Suppressor macrophage treated with lipopolysaccharide for 4 hours (primary cell): ENCODE measurements at places on chromosomes 16 and 17.

DNA sequence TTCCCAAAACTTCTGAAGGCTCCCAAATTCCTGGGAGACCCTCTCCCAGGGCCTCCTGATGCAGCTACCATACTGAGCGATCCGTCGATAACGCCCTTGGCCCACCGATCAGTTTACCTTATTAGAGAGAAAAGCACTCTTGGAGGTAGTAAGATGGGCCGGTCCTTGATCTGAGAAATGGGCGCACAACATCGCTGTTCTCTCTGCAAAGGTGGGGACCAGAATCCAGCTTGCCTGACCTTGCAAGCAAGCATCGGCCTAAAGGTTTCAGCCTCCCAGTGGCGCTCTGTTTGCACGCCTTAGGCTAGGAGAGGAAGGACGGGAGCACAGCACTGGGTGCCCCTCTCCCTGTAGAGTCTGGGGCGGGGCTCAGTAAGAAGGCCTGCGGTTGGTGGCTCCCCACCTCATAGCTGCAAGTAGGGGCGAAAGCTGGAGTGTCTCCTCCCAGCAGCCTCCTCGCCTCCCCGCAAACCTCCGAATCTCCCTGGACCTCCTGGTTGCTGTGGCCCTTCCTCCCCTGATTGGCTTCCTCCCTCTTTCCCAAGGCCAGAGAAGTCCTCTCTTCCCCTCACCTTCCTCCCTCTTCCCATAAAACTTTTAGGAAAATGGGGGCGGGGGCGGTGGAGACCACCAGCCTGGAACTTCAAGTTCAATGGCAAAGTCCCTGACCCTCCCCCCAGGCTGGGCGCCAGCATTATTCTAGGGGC is at the start of gene PRAC1:
TSS of gene PRAC1 (minus strand) at position 318 of the 707 bp plus-strand sequence. CDS start at position 192, 126 bp downstream.
- DNase-seq = no peak

- DNase-seq = peak; percentile 99
These were observed 12.3 kb downstream of the COPZ2 start for GRCh38 chr17:48025040-48025903.

- DNase-seq = peak; percentile 94
These were observed 8.8 kb upstream of the GJD3 start for GRCh38 chr17:40373324-40373723.

DNA sequence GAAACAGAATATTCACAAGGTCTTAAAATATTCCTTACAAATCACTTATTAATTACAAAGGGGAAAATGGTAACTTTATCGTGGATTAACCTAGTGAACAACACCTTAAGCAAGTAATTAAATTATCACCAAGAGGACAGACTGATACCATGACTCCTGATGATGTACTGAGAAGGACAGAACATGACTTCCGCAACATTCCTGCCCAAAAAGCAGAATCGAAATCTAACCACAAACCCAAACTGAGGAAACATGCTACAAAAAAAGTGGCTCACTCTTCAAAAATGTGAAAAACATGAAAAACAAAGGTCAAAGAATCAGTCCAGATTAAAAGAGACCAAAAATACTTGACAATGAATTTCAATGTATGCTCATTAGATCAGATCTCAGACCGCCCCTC is 151.5 kb downstream of the AATF start:
- peak; percentile 54 for DNase-seq

GRCh38 chr17:66040402-66040801 is 151.5 kb downstream of the CEP112 start:
- no peak for DNase-seq

- DNase-seq = no peak
These were observed 73.6 kb downstream of the SEC14L1 start for GRCh38 chr17:77214328-77214727.

- DNase-seq = peak; percentile 35
These were observed 649 bp downstream of the GSE1 start for GRCh38 chr16:85613604-85614337.

GRCh38 chr17:78522031-78522809 is 55.0 kb downstream of the DNAH17 start:
- DNase-seq = no peak

DNA sequence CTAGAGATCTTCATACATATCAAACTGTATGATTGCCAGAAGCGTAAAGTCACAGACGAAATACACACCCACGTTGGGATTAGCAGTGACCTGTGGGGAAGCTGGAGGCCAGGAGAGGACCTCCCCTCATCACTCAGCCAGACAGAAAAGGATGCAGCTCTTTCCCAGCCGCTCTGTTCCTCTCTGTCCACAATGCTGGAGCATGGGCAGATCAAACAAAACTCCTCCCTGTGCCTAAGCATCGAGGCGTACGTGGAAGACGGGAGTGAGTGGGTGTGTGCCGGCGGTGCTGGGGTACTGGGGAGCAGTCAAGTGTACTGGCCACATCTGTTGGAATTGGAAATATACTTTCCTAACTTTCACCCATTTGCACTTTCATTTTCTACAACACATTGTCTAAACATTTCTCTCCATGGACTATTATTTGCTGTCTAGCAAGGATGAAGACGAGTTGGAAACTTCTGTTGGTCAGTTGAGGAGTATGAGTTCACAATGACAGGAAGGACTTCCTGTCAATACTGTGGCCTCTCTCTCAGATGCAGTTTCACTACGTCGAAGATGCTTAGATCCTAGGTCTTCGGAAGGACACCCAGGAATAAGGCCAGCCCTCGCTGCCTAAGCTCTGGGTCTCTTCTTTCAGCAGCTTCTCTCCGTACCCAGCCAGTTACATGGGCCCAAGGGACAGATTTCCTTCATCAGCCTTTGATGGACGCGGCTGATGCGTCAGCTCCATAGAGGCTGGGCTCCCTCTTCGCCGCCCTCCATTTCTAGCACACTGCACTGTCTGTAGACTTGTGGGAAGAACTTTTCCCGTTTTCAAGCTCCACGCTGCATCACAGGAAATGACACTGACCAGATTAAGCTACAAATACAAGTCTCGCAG is 30.6 kb upstream of the ENDOV start:
- DNase-seq = no peak

DNA sequence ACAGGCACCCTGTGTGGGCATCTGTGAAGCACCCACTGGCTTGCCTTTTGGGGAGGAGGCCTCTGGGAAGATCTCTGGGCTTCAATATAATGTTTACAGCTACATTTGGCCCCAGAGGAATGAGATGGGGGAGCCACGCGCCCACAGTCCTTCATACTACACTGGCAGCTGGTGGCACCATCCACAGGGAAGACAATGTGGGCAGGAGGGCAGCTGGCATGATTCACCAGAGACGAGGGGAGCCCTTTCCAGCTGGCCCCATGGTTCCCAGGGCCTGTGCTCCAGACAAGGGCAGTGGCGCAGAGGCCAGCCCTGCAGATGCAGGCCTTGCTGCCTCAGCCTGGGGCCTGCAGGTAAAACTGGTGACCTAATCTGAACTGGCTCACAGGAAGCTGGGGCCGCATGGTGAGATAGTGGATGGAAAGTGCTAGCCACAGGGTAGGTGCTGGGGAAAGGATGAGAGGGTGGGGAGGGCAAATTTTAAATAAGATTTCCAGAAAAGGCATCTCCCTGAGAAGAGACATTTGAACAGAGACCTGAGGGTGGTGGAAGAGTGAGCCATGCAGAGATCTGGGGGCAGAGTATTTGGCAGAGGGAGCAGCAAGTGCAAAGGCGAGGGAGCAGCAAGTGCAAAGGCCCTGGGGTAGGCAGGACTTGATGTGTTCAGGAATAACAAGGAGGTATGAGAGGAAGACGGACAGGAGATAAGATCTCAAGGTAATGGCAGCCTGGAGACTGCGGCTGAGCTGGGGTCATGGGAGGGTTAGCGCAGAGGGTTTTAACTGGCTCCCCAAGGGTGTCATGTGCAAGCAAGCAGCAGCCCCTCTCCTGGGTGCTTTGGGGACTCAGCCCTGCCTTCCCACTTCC is 12.1 kb upstream of the KCNJ12 start:
- no peak for DNase-seq

- DNase-seq = no peak
These were observed 1000.4 kb downstream of the CDH11 start for GRCh38 chr16:64121473-64121872.

DNA sequence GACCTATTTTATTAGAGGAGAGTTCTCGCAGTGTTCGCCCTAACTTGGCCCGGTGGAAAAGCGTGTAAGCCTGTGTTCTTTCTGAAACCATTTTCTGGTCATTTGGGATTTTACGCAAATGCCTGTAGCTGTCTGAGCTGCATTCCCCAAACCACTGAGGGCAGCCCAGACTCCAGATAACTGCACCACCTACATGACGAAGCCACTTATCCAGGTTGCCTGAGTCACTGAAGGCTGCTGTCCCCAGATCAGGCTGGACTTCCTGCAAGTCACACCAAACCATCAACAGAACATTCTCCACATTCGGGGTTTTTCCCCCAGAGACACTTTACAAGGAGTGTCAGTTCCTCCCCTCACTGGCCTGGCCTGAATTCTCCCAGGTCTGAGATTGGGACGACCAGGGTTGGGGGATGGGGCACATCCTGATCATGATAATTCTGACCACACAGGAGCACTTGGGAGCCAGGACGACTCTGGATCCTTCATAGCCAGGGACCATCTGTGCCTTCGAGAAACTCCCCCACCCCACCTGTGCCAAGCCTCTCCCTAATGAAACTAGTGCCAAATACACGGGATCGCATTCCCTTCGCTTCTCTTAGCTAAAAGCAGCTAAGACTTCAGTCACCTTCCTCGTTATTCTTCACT is 2.3 kb downstream of the RPRML start:
- DNase-seq = no peak

DNA sequence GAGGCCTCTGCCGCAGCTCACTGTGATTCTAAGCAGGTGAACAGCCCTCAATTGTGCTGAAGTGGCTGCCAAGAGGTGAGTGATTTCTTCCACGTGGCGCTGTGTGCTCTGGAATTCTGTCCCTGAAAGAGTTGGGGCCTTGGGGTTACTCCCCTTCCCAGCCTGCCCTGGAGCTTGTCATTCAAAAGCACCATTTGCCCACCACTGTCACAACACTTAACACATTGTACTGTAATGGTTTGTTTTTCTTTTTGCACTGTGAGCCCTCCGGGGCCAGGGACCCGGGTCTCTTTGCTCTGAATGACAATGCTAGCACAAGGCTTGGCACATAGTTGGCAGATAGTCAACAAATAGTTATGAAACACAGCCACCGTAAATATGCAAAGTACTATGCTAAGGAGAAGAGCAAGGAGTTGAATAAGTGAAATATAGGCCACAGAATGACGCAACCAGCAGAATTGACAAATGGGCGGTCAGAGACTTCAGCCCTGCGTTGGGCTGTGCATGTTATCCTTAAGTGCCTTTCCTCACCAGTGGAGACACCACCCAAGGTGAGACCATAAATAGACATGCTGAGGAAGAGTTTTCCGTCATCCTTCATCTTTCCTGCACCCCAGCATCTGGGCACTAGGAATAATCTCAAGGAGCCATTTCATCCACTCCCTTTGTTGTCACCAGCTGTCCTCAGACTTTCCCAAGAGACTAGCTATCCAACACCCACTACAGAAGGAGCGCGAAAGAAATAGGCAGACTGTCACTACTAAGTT is 112.0 kb upstream of the DNAH9 start:
- no peak for DNase-seq

DNA sequence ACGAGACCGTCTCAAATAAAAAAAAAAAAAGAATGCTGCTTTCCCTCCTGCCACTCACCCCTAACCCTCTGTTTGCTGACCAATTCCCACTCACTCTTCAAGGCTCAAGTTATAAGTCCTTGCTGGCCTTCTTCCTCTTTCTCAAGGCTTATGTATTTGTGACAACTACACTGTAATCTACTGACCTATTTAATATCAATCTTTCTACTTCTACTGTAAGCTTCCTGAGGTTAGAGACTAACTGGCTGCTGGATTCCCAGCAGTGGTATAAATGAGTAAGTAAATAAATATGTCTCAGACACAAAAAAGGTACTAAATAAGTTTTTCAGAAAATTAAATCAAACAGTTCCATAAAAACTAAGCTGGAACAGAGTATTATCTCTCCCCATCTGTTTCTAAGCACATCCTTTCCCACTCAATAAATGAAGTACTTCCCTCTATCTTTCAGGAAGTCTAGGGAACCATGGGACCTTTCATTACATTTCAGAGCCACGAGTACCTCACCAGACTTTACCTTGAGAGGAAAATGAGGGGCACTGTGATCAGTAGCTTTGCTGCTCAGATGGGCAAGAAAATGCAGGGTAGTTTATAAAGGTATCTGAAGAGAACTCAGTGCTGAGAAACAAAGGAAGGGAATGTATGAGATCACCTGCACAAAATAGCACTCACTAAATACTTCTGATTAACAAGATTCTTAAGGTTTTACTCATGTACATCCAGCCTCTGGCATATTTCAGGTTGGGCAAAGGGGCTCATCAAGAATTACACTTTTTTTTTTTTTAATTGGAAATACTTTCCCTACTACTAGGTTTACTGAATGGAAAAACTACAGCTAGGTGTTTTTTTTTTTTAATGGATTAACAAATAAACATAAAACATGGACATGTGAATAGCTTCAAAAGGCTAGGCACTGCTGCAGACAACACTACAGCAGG is 10.8 kb downstream of the SSH2 start:
- peak; percentile 41 for DNase-seq

- DNase-seq = no peak
These were observed 7.0 kb downstream of the NOS2 start for GRCh38 chr17:27793168-27793905.

DNA sequence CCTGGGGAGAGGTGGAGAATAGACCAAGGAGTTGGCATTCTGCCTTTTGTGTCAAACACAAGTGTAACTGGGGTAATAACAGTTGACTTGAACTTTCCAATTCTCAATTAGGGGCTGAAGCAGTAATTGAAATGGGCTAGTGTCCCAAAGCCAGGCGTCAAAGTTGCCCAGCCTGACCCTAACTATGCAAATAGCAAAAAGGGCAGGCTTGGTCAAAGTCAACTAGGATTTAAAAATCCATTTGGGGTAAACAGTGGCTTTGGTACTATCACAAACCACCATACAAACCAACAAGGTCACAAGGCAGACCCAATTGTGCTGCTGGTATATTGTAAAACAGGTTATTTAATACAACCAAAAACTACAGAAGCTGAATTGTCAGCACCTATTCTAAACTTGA is 18.0 kb downstream of the NFE2L1 start:
- no peak for DNase-seq

GRCh38 chr16:56862776-56863175 is 2.2 kb upstream of the SLC12A3 start:
- peak; percentile 32 for DNase-seq

- no peak for DNase-seq
These were observed 5.6 kb downstream of the LLGL2 start for GRCh38 chr17:75530837-75531720.

- no peak for DNase-seq
These were observed 80.2 kb downstream of the WWOX start for GRCh38 chr16:78179666-78180065.

DNA sequence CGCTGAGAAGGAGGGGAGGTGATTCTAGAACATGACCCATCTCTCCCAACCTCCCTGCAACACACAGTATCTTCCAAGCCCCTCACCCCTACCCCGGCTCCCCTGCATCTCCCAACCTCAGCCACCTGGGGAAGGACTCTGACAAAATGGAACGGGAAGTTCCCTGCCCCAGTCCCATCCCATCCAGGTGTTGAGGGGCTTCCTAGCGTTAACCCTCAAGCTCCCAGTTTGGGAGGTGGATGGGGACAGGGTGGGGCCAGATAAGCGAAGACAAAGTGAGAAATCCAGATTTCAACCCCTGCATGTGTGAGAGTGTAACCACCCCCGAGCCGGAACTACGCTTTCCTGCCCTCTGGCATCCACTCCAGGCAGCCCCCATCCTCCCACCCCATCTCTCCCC is 1.8 kb downstream of the ZSCAN10 start:
- DNase-seq = no peak

GRCh38 chr16:84823484-84823883 is 3.7 kb downstream of the CRISPLD2 start:
- DNase-seq = no peak

- no peak for DNase-seq
These were observed 43.2 kb downstream of the TMEM11 start for GRCh38 chr17:21170809-21171208.
